Stimulated activated CD8-positive, alpha-beta memory T cell treated with anti-CD3 and anti-CD28 coated beads, Interleukin-7, amount 100 ng/mL, for 1 hour (primary cell): ENCODE measurements at places on chromosomes 16 and 17.
A peak's percentile ranks its signal among the peaks of the same experiment; 100 is the strongest.

- no peak for DNase-seq
Measured at GRCh38 chr16:83238949-83239691, 568.7 kb upstream of the HSBP1 start.

GRCh38 chr17:34254651-34255380, at the start of gene CCL2:
Gene CCL2, plus strand, starts transcription at chr17:34255285. Its CDS starts 65 bp downstream, at chr17:34255350.
- DNase-seq = no peak

DNA sequence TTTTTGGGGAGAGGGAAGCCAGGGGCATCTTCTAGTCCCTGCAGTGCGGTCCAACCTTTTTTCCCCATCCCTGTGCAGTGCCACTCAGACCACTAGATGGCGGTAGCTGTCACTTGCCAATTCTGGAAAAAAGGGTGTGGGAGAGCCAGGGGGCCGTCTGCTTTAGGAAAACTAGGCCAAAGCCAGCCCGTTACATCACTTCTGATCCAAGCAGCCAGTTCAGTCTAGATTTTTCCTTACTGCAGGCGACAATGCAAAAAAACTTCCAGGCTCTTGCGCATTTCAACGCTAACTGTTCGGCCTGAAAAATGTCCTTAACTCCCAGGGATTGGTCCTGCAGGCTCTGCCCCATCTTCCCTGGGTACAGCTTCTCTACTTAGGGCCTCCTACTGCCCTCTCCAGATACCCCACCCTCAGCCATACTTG, 69.2 kb upstream of the CES5A start:
- DNase-seq = peak; percentile 4

- DNase-seq = no peak
Measured at GRCh38 chr16:68508641-68509240, 30.4 kb upstream of the ZFP90 start.

GRCh38 chr17:45149669-45150664, 1.7 kb downstream of the HEXIM1 start:
- no peak for DNase-seq

DNA sequence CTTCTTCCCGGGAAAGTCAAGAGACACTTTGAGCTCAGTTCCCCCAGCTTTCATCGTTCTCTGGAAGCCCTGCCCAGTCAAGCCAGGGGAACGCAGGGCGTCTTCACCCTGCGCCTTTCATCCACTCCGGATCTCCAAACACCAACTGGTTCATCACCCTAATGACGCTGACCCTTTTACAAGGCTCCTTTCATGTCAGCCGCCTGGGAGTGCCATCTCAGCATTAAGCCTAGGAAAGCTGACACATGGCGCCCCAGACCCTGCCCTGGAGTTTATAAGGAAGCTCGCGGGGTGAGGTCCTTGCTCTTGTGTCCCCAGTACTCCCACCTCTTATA, 594 bp upstream of the DNAJC7 start:
- DNase-seq = no peak

DNA sequence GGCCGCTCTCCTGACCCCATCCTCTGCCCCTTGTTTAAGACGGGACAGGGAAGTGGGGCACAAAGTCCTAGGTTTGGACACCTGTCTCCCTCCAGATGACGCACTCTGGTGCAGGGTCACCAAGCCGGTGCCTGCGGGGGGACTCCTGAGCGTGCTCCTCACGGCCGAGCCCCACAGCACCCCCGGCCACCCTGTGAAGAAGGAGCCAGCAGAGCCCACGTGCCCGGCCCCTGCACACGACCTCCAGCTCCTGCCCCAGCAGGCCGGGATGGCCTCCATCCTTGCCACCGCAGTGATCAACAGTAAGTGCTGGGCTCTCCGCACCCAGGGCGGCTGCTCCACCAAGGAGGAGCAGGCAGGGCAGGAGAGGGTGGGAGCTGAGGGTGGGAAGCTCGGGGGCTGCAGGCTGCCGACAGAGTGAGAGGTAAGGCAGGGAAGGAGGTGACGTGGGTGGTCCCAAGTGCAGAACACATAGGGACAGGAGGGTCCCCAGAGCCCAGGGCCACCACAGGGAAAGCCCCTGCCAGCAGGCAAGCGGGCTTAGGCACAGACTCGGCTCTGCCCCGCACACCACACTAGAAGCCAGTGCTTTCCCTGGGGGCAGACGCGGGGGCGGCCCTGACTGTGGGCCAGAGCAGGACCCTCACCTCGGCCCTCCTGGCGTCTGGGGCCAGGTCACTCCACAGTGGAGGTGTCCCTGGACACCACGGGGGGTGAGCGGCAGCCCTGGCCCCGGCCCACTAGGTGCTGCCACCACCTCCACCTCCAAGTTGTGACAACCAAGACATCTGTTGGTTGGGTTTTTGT, 42.1 kb upstream of the ZC3H18 start:
- DNase-seq = no peak

DNA sequence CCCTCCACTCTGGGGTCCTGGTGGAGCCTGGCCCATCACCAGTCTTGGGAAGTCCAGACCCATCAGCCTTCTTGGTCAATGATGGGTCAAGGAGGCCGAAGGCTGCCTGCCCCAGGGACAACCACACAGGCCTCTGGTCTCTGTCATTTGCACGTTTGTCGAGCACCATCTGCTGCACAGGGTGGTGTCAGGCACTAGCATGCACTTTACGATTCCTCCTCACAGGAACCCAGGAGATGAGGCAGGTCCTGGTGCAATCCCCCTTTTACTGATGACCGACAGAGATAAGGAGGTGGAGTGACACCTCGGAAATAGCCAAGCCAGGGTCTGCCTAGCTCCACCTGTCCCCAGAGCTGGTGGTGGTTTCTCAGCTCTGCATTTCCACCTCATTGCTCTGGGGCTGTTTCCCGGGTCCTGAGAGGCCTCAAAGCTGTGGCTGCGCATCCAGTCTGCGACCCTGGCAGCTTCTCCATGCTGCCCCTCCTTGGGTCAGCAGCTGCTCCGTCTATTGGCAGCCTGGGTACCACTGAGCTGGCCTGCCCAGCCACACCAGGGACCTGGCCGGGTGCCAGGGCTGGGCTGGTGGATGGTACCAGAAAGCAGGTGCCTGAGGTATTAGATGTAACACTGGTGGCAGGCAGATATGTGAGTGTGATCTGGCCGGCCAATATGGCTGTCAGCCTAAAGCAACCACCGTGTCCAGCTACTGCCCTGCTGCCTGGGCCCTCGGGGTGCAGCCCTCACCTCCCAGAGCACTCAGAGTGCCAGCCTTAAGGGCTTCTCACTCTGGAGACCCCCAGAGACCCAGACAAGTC, 10.0 kb downstream of the MMP15 start:
- no peak for DNase-seq

GRCh38 chr16:27267037-27267677, 1.4 kb downstream of the NSMCE1 start:
- no peak for DNase-seq

- DNase-seq = peak; percentile 55
Measured at GRCh38 chr17:81552244-81553017, at the start of gene FAAP100. Gene FAAP100, minus strand, starts transcription at chr17:81552353. Its CDS starts 23 bp downstream, at chr17:81552330.

DNA sequence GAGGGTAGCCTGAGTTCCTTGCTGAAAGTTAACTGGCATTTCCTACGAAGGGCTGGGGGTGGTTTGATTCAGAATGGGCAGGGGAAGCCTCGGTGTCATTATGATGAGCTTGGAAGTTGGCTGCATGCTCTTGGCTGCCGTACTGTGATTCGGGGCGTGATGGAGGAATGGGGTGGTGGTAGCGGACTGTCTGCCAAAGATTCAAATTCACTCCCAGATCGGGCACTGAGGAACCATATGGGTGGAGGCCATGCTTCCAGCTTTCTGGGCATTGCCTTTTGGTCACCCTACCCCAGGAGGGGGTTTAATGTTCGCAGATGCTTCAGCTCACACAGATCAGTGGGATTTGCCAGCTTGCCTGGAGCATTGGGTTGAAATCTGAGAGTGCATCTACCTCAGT, 492.8 kb upstream of the EEF2KMT start:
- DNase-seq = no peak

DNA sequence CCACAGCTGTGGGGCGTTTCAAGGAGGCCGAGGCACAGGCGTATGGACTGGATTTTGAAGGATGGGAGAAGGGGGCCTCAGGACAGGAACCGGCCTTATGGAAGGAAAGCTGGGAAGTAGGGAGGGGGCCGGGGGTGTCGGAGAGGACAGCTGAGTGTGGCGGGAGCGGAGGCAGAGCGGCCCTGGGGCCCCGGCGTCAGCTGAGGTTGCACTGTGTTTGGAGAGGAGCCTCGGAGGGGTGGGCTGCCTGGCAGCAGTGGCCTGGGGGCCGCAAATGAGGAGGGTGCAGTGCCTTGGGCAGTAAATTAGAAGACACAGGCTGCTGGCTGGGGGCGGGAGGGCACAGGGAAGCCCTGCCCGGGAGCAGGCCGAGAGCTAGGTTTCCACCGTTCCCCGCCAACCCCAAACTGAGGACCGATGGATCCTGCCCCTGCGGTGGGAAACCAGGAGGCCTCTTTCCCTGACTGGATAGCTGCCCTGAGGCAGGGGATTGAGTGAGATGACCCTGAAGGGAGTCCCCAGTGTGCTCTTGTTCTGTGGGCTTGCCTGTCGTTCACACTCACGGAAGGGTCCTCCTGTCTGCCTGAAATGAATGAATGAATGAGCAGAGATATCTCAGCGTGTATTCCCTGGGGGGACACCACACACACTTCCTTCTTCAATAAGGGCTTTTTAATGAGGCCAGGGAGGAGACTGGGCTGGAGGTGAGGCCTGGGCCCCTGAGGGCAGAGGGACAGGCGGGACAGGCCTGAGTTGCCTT, 18.4 kb downstream of the FOXJ1 start:
- DNase-seq = no peak

- no peak for DNase-seq
Measured at GRCh38 chr16:4535627-4536108, 2.9 kb downstream of the CDIP1 start.

GRCh38 chr16:87608400-87608985, 6.2 kb downstream of the JPH3 start:
- peak; percentile 4 for DNase-seq

GRCh38 chr17:57612202-57613071, 132.7 kb downstream of the CCDC182 start:
- no peak for DNase-seq

DNA sequence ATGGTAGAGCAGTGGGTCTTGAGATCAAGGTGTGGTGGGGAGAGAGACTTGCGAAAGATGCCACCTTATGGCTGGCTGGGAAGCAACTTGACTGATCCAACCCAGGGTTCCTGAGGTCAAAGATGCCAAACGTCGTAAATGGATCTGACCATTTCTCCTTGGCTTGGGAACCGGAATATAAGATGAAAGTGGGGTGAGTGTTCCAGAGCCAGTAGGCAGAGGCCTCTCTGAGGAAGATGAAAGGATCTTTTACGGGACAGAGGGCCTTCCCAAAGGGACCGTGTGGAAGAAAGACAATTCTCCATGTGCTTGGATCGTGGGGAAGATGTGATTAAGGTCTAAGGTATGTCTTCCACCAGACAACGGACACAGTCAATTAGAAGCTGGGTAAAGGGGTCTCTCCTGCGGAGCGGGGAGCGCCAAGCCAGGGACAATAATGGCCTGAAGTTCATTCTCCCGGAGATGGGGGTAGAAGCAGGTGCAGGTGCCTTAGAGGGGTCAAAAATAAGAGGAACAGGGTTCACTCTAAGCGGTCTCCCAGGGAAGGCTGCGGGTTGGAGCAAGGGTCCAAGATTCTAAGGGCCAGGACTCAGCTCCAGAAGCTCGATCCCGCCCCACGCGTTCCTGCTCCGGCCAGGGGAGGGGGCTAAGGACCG, 800 bp downstream of the FXR2 start:
- no peak for DNase-seq

DNA sequence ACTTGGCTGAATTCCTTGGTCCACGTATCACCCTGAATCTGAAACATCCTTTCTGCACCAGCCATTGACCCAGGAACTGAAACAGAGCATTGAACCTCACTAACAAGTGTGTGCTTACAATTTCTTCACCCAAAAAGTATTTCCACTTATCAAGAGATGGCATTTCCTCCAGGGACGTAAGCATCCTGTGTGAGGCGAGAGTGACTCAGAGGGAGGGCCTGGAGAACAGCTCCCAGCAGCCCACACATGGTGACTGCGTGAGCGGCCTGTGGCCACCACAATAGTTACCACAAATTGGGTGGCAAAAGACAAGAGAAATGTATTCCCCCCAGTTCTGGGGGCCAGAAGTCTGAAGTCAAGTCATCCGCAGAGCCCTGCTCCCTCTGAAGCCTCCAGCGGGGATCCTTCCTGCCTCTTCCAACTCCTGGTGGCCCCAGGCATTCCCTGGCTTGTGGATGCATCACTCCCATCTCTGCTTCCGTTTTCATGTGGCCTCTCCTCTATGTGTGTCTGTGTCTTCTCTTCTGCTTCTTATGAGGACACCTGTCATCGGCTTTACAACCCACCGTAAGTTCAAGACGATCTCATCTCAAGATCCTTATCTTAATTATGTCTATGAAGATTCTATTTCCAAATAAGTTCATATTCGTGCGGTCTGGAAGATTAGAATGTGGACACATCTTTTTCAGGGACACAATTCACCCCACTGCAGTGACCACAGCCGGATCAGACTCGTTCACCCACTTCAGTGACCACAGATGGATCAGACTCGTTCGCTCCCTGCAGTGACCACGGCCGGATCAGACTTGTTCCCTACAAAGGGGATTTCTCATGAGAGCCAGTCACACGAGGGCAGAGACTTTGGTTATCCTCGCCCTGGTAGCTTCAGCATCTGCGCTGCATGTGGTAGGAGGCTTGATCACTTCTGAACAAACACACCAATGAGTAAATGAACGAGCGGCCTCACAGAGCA, 122.6 kb upstream of the FOXF1 start:
- no peak for DNase-seq

- no peak for DNase-seq
Measured at GRCh38 chr16:75754141-75754540, 27.9 kb upstream of the CPHXL start.

DNA sequence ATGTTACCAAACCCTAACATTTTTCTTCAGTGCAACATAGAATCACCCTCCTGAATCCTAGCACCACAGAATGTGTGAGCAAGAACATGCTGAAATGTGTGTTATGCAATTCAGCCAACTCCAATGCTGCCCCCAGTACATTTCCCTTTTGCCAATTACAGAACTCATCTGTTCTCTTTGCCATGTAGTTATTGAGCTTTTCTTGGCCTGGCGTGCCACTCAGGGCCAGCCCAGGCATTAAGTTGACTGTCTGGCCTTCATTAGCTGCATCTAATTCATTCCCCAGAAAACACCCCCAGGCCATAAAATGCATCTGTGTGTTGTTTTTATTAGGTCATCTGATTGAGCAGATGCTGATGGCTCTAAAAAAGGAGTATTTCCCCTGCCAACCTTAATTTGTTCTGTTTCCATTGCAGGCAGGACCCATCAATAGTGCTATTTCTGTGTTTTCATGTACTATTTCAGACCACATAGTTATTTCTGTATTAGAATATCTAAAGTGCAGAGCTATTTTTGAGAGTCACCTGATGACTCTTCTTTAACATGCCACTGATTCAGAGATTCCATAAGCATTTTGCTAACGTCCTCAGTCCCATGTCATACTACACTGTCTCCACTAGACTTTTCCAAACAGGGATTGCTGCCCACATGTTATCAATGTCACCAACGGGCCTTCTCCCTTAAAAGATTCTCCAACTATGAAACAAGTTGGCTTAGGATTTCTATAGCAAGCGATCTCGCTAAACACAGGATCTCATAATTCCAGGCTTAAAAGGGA, 969.7 kb downstream of the CDH11 start:
- DNase-seq = no peak

- DNase-seq = no peak
Measured at GRCh38 chr17:67594115-67594880, 123.4 kb upstream of the NOL11 start.
